ENCODE measurements at places on chromosomes 2 and 18.

GRCh38 chr2:206824087-206824618, 58.7 kb downstream of the FASTKD2 start:
- no peak for DNase-seq

DNA sequence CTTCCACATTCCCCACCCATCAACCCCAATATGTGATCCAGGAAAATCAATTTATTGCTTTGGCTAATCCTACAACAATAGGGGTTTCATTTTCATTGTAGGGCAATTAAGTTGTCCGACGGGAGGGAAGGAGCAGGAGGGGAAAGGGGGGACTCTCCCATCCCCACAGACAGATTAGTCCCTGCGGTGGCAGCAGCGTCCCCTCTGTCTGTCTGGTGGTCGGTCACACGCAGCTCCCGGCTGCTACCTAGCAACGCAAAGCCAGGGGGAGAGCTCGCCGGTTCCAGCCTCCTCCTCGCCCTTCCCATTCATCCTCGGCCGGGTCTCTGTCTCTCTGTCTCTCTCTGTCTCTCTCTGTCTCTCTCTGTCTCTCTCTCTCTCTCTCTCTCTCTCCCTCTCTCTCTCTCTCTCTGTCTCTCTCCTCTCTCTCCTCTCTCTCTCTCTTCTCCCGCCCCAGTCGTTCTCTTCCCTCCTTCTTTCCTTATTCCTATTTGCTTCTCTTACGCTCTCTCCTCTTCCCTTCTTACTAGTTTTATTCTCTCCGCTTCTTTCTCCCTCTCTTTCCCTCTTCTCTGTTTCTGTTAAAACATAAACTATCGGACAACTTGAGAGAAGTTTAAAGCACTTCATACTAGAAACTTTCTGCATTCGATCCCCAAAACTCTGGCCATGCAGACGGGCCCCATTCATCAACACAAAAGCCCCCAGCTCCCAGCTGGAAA, 1.2 kb downstream of the LRP2 start:
- no peak for DNase-seq

DNA sequence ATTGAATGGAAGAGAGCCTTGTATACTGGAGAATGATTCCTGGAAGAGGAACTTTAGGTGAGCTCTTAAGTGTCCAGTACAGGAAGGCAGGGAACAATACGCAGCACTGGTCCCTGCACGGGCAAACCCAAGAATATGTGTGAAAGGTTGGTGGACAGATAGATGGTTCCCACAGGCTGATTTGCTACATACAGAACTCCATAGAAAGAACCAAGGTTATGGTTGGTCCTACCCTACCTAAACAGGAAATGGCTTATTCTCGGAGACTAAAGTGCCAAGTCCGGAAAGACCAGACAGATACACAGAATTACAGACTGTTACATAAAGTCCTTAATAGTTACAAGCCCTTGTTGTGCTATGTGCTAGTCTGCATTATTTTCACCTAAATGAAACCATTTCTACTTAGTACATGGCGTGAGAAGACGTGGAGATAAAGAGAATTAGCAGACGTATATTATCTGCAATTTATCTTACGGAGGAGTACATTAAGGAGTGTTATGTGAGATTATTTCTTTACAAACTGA, 1.2 kb downstream of the REV1 start:
- peak; percentile 56 for DNase-seq

- no peak for DNase-seq
Observed at GRCh38 chr2:219695145-219695709, 67.8 kb downstream of the SLC4A3 start.

GRCh38 chr2:203682688-203683130, 23.7 kb upstream of the CD28 start:
- DNase-seq = peak; percentile 72

GRCh38 chr18:48719974-48720654, 181.3 kb downstream of the CTIF start:
- DNase-seq = no peak

GRCh38 chr2:138210487-138210886, 246.2 kb downstream of the HNMT start:
- no peak for DNase-seq

DNA sequence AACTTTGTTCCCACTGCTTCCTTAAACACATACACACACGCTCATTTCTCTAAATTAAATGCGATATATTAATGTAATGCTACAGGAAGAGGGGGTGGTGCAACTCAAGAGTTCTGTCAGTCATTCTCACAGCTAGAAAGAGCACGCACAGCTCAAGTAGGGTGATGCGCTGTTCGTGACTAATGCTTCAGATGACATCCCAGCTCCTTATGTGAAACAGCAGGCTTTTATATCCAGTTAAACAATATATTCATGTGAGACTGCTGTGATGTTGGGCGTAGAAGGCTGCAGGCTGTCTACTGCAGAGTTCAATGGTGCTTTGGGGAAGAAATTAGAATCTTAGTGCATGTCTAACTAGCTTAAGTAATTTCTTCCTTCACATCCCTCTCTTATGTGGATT, 912.6 kb upstream of the FSHR start:
- DNase-seq = no peak

- no peak for DNase-seq
Observed at GRCh38 chr2:201344663-201345366, 12.3 kb downstream of the FLACC1 start.

GRCh38 chr2:3420769-3421397, 41.4 kb downstream of the TRAPPC12 start:
- no peak for DNase-seq

DNA sequence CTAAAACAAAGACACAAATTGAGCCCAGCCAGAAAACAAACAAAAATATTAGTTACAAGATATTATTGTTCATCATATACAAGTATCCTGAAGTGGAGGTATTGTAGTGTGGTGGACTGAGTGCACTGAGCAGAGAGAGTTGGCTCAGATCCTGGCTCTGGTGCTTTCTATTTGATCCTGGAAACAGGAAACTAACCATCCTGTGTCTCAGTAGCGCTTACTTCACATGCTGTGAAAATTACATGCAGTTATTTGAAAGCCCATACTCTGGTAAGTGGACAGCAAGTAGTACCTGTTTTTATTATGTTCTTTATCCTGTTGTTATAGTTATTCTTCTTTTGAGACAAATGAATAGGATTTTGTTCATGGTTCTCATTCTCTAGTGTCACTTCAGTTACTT, 84.3 kb upstream of the CRIM1 start:
- no peak for DNase-seq

- no peak for DNase-seq
Observed at GRCh38 chr2:240821429-240821778, 1.4 kb upstream of the KIF1A start.

DNA sequence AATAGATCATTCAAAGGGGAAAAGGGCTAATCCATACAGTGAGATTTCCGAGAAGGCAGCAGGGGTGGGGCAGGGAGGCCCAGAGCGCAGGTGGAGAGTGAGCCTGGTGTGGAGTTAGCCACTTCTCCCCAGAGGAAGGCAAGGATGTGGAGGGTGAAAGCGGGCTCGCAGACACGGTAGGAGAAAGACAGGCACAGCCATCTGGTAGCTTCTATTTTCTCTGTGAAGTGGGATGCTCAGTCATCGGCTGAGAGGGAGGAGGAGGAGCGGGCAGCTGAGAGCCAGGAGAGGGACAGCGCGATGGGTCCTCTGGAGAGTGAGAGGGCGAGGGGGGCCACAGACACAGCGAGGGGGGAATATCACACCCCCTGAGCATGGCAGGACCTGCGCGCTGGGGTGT, 153.3 kb upstream of the NDUFV2 start:
- no peak for DNase-seq

DNA sequence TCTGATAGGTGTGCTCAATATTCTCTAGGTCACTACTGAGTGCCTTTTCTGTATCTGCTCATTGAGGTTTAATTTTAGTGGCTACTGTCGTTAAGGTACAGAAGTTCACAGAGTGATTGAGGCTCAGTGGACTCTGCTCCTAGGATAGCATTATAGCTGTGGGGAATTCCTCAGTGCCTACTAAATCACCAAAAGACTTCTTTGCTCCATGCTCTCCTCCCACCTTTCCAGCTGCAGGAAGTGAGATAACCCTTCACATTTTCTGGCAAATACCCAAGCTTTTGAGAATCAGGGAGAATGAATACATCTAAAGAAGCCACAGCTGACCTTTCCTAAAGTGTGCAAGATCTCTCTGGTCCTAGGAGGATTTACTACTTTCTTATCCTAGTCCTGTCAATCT, 95.2 kb upstream of the FSIP2 start:
- DNase-seq = no peak

- peak; percentile 88 for DNase-seq
Observed at GRCh38 chr2:203783496-203784203, 77.2 kb downstream of the CD28 start.

DNA sequence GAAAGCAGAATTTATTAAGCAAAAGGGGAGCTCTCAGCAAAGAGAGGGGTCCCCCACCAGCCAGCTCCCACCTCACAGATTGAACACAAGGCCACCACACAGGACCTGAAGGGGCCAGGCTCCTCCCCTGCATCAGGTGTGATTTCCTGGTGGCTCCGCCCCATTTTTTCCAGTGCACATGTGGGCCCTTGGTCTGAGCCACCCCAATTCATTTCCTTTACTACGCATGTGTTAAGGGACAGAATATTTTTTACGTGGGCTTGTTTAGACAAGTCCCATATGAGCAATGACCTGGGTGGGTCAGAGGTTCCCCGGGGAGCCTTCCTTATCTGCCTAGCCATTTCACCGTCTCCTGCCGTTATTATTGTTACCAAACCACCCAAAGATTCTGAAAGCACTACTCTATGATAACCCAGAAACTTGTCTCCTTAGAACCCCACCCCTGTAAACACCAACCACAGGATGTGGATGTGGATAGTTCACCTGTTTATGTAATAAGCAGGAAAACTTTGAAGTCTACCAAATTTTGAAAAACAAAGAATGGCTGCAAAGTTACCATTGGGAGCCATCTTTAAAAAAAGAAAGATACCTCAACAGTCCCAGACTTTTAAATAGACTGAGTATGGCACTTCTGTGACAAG, 191.7 kb downstream of the CD226 start:
- no peak for DNase-seq

DNA sequence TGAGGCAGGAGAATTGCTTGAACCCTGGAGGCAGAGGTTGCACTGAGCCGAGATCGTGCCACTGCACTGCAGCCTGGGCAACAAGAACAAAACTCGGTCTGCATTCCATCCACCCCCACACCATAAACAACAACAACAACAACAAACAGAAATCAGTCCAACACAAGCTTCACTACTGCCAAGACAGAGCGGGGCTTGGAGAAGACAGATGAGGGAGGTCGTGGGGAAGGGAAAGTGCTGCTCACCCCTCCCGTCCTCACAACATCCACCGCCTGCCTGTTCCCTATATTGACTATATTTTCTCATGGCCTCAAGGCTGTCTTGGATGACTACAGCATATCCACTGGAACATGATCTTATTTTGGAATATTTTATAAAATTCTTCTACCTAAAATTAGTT, 137.6 kb upstream of the TTC39C start:
- no peak for DNase-seq

DNA sequence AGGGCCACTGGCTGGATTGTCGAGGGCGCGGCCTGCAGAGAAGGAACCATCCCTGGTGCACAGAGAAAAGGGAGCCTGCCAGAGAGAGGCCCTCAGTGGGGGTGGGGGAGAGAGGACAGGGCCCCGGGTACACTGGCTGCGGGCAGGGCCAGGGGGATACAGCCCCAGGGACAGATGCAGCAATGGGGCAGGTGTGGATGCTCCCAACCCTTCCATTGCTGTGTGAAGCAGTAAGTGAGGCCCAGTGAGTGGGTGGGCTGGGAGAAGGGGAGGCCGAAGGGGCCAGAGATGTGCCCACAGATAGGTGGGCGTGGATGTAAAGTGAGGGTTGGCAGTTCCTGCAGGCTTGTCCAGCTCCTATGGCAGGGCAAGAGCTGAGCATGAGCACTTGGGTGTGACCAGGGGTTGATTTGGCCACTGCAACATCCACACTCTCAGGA, 7.4 kb downstream of the AGXT start:
- no peak for DNase-seq

- no peak for DNase-seq
Observed at GRCh38 chr2:130869441-130870160, 32.9 kb downstream of the ARHGEF4 start.

Data from adipocyte (in vitro differentiated cells).